Neural progenitor cell (in vitro differentiated cells): ENCODE measurements at places on chromosomes 7 and 10. TPM values are rescaled to one million over a fixed set of nuclear protein-coding genes. Genes with fewer than 3 reads are reported as not detected.

The GIMAP5 gene
- total RNA-seq, result 0.03 TPM in 1 of 2 replicates, not detected in the other

The CFAP70 gene
- total RNA-seq, result 1.1 and 1.7 TPM in 2 replicates

- no peak for DNase-seq
These were observed 130.6 kb upstream of the NPVF start for GRCh38 chr7:25358926-25359325.

DNA sequence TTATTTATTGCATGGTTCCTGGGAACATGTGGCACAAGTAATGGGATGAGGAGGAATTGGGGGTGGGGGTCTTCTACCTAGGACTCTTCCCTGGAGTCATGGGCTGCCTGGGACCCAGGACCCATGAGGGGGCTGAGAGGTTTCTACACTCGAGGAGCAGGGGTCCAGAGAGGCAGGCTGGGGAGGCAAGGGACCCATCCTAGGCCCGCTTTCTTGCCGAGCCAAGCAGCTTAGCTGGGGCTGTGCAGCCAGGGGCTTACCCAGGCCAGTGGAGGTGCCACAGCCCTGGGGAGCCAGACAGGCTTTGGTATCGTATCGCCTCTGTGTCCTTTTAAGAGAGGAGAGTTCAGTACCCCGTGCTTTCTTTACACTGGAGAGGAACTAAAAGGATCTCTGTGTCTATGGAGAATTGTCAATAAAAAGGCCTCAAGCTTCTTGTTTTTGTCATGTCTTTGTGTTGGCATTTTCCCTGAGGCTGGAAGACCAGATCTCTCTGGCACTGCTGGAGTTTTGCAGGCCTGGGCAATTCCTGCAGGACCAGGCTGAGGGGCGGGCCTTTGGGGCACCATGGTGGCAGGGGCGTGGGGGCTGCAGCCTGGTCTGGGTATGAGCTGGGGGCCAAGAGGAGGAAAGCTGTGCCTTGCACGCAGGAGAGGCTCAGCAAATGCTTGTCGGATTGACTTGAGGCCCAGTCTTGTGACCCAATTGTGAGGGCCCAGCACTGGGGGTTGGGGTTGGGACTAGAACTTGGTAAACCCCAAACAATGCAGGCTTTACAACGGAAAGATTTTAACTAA is 11.1 kb downstream of the SFRP5 start:
- no peak for DNase-seq

DNA sequence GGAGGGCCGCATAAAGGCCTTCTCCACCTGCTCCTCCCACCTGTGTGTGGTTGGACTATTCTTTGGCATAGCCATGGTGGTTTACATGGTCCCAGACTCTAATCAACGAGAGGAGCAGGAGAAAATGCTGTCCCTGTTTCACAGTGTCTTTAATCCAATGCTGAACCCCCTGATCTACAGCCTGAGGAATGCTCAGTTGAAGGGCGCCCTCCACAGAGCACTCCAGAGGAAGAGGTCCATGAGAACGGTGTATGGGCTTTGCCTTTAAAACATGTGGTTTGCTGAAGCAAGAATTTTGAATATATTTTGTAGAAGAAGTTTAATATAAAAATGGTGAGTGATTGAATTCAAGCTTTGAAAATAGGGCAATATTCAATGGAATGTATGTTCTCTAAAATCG is 889 bp downstream of the OR2A2 start:
- peak; percentile 10 for DNase-seq
